B cell (primary cell): ENCODE measurements at places on chromosomes 16 and 17. TPM values are rescaled to one million over a fixed set of nuclear protein-coding genes. Genes with fewer than 3 reads are reported as not detected.

DNA sequence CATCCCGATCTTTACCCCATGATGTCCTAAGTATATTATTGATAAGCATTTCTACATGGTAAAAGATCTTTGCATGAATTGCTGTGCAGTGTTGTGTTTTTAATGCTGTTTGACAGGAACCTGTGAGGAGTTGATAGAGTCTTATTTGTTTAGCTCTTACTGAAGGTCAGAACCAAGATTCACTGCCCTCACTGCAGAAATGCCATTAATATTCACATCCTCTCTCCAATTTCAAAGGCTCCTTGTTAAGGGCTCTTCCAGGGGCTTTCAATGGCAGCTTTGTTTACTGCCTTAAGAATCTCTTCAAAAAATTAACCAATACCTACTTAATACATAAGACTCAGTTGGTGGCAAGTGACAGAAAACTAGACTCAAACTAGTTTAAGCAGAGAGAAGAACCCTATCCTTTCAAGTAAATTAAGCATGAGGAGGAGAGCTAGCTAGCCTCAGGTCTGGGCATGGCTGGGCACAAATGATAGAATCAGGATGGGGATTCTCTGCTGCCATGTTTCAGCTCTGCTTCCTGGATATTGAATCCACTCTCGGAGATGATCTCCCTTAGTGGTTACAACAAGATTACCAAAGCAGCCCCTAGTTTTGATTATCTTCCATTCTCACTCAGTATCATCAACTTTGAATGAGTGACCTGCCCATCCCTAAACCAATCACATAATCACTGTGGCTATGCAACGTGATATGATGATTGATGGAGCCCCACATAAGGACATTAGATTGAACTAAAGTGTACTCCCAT is 311.8 kb downstream of the CDH11 start:
- DNase-seq, result no peak

- no peak for DNase-seq
Measured at GRCh38 chr17:82674656-82675475, 23.6 kb downstream of the RAB40B start.

DNA sequence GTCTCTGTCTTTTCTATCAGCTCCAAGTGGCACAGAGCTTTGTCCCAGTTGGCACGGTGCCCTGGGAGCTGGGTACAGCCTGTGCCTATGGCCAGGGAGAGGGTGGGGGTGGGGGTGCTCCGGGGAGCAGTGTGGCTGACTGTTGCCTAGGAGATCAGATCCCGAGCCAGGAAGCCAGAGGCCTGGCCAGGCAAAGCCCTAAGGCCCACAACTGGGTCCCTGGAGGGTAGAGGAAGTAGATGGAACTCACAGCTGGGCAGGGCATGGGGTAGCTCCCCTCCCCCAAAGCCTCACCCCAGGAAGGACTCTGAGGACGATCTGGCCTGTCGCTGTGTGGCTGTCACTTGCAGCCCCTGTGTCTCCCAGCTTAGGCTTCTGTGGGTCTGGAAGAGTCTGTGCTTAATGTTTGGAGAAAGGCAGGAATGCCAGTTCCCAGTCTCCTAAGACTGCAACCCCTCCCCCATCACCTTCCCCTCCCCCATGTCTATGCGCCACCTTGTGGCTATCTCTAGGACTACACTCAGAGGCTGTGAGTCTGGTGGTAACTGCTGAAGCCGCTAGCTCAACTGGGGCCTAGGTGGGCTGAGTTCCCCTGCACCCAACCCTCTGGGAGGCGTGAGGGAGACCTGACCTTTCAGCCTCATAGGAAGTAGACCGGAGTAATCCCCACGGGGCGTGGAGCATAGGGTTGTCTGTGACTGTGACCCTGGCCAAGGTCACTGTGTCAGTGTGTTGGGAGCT is 12.6 kb downstream of the THRA start:
- peak; percentile 82 for DNase-seq

GRCh38 chr17:56658648-56659047 is 65.1 kb downstream of the NOG start:
- no peak for DNase-seq

DNA sequence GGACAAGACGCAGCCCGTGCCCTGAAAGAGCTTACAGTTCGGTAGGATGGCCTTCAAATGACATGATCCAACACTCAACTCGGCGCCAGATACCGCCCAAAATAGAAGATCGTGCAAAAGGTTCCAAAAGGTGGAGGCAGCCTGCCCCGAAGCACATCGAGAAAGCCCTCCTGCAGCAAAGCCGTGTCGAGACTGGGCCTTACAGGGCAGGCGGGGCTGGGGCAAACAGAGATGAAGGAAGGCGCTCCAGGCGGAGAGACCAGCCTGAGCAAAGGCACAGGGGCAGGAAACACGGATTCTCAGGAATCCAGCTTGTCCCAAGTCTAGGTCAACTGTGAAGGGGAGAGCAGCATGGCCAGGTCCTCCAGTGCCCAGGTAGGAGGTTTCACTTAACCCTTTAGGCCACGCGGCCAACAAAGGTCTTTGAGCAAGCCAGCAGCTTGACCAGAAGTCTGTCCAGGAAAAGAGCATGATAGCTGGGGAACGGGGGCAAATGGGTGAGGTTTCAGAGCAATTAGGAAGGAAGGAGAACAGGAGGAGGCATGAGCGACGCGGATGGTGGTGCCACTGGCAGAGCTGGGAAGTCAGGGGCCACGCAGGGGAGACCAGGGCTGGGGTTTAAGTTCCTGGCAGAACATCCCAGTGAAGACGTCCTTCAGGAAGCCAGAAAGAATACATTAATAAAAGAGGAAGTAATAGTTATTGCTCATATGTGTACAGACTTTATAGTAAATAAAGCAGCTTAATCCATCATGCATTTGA is 21.2 kb upstream of the EIF1 start:
- DNase-seq, result peak; percentile 53

- no peak for DNase-seq
Measured at GRCh38 chr17:34383216-34383615, 20.2 kb upstream of the CCL1 start.

GRCh38 chr16:3161235-3162018 is 26.6 kb upstream of the OR1F1 start:
- no peak for DNase-seq

DNA sequence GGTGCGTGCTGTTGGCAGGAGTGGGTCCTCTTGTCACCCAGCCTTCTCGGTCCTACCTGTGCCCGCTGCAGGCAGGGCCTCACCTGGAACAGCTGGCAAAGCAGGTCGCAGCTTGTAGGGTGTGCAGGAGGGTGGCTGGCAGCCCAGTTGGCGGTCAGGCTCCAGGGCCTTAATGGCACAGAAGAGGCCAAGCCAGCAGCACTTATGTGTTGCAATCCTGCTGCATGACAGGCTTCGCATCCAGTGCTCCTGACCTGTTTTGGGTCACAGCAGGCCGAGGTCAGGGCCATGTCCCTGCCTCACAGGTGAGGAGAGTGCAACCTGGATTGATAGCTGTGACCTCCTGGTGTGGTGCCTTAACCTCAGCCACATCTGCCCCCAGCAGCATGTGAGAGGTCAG is 31.9 kb downstream of the ZC3H18 start:
- DNase-seq, result no peak

GRCh38 chr17:59046192-59046591 is 60.5 kb downstream of the TRIM37 start:
- DNase-seq, result no peak

DNA sequence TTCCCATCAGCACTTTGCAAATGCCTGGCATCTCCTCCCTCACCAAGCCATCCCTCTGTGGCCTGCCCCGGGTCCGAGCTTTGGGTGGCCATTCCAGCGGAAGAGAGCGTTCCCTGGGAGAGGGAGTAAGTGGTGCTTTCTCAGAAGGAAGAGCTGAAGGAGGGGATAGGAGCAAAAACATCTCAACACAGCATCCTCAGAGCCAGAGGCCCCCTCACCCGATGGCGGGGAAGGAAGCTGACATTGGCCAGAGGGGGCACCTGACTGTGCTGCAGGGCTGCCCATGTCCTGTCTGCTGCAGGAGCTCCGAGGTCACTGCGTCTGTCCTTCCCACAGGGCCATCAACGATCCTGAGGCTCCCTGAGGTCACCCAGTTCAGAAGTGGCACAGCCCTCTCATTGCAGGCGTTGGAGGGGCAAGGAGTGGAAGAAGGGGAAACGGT is 427 bp upstream of the TLCD3B start:
- no peak for DNase-seq

DNA sequence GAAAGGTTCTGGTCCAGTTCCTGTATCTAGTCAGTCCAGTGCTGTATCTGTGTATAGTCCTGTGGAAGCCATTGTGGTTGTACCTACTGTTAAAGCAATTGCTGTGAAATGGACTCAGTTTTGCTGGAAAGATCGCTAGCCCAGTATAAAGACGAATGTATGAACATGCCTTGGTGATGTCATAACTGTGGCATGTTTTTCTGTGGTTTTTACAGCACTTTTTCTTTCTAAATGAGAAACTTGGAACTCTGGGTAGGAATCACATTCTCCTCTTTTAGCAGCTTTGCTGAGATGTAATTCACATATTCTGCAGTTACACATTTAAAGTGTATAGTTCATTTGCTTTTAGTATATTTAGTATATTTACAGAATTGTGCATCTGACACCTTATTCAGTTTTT is 58.1 kb downstream of the MAP2K4 start:
- DNase-seq, result no peak

DNA sequence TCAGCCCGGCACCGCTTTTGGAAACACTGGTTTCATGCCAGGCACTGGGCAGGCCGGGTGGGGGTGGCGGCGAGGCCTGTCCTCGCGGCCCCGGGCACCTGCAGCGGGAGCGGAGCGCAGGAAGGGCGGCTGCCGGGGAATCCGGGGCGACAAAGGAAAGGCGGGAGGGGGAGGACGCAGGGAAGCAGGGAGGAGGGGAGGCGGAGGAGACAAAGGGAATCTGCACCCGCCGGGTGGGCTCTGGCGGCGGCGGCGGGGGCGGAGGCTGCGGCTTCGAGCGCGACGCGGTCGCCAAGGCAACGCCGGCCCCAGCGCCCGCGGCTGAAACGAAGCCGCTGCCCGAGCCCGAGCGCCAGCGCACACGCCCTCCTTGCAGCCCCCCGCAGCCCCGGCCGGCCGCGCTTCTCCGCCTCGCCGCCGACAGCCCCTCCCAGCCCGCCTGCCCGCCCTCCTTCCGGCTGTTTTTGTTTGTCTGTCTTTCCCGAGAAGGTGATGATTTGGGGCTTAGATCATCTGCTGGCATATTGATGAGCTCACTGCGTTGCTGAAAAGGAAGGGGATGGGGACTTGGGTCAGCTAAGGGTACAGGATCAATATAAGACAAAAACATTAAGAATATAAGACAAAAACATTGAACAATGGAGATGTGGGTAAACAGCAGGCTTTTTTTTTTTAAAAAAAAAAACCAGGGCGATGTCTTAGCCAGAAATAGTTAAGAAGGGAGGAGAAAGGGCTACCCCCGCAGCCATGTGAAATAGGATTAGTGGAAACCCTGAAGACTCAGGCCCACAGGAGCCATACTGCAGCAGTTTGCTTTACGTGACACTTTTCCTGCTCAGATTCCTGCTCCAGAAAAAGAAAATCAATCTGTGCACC is 32.7 kb downstream of the CDK5R1 start:
- DNase-seq, result peak; percentile 80

The MT1M gene
- not detected in 2 replicates for polyA plus RNA-seq

The VTN gene
- polyA plus RNA-seq, result 0.36 and 2.0 TPM in 2 replicates

The SOST gene
- polyA plus RNA-seq, result not detected in 2 replicates

The ZNF688 gene
- polyA plus RNA-seq, result 15.9 and 20.6 TPM in 2 replicates

The MLKL gene
- polyA plus RNA-seq, result 19.7 and 21.4 TPM in 2 replicates

The SMIM36 gene
- not detected in 2 replicates for polyA plus RNA-seq

The PRSS36 gene
- 0.20 and 1.0 TPM in 2 replicates for polyA plus RNA-seq

The MYH11 gene
- polyA plus RNA-seq, result 0.16 and 0.23 TPM in 2 replicates
